ENCODE measurements at places on chromosomes 7 and 10.

- DNase-seq: peak; percentile 11
These were observed 198.8 kb downstream of the TNS3 start for GRCh38 chr7:47383072-47383471.

DNA sequence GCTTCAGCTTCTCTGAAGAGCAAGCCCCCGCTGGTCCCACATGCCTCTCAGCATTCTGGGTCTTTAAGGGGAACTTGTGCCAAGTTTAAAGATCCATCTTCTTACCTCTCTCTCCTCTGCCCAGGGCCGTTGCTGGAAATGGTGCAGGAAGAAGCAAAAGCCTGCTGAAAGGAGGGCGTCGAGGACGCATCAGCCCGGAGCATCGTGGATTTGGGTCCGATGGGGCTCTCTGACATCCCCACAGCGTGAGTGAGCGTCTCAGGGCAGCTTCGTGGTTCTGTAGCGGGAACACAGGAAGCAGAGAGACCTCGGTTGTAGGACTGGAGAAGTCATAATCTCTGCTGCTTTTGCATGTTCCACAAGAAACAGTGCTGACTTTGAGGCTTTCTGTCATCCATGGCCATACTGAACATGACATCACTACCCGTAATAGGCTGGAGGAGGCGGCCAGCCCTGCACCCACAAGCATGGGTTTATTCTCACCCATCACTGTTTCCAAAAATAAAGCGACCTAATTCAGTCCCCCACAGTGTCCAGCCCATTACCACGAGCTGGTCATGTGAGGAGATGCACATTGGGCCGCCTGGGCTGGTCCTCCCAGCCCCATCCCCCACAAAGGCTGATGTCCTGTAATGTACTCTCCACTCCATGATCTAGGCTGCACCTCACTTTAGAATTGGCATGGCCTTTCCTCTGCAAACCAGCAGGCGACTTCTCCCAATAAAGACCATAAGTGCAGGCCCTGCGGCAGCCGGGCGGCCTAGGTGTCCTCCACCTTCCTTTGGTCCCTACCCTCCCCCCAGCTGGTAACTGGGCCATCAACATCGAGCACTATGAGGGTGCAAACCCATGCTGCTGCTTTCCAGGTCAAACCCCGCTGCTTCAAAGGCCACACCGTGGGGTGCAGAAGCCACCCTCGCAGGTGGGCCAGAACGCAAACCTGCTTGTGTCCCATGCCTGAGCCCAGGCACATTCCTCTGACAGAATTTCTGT lies 276.9 kb downstream of the TNS3 start:
- DNase-seq: peak; percentile 35

DNA sequence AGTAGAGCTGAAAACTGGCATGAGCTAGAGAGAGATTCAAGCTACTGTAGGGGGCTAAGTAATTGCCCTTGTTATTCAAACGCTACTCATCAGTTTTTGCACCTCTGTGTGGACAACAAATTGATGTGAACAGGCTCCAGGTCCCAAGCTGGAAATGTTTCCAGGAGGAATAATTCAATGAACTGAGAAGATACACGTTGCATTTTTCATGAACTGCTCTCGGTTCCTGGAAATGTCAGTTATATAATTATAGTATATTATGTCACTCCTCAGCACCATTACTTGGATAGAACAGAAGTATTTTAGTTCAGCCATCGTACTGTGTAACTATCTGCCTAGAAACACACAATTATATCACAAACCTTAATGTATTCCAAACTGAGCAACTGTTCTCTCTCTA lies 65.9 kb upstream of the A1CF start:
- no peak for DNase-seq

DNA sequence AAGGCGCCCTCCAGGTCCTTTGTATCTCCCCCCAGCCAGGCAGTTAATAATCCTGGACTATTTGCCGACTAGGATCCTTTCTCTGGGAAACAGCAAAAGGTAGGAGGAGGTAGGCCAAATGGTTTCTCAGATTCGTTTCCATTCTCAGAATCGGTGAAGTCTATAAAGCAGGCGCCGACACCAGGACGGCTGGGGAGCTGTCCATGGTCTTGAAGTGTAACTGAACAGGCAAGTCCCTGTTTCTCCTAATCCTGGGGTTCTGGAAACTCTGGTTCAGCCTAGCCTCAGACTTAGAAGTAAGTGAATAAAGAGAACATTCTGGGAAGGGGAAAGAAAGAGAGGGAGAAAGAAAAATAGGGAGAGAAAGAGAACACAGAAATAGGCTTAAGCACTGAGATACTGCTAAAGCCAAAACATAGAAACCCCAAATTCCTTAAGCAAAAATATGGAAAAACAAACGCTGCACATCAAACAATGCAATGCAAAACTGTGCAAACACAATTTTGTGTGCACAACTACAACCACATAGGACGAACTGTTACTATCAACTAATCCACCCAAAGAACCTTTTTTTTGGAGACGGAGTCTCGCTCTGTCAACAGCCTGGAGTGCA lies 11.1 kb upstream of the INA start:
- peak; percentile 34 for DNase-seq

- peak; percentile 41 for DNase-seq
These were observed 28.2 kb upstream of the ZCCHC24 start for GRCh38 chr10:79473496-79474095.
